Hepatocyte (in vitro differentiated cells): ENCODE measurements at places on chromosomes 11 and 22. TPM values are rescaled to one million over a fixed set of nuclear protein-coding genes. Genes with fewer than 3 reads are reported as not detected.

Gene MFRP
- total RNA-seq, result 0.08 TPM in 1 of 2 replicates, not detected in the other

- no peaks in the 10 kb centered on the region for H3K4me1 ChIP-seq
- no peak for DNase-seq
- no peak within 1 kb of the TSS for H3K27ac ChIP-seq
- H3K27me3 ChIP-seq, result no peaks in the 10 kb centered on the region
- H3K36me3 ChIP-seq, result no peaks in the 10 kb centered on the region
Measured at GRCh38 chr11:62242021-62242420, at the start of gene SCGB1D2. TSS of gene SCGB1D2 (plus strand) at chr11:62242239. CDS start at chr11:62242308, 69 bp downstream.

GRCh38 chr22:18997925-18998315 lies 61.8 kb upstream of the PRODH start:
- H3K4me1 ChIP-seq, result peaks cover 3% of the 10 kb centered on the region
- peaks cover 24% of the 10 kb centered on the region for H3K27me3 ChIP-seq
- no peaks in the 10 kb centered on the region for H3K36me3 ChIP-seq
- no peak overlapping the region for H3K4me3 ChIP-seq

- H3K36me3 ChIP-seq, result no peaks in the 10 kb centered on the region
- H3K27me3 ChIP-seq, result no peaks in the 10 kb centered on the region
Measured at GRCh38 chr11:117231842-117232091, at the start of gene PCSK7. TSS of gene PCSK7 (minus strand) at chr11:117232073. CDS start at chr11:117229844, 2,229 bp downstream.

Gene NLRX1
- total RNA-seq, result 12.5 and 13.3 TPM in 2 replicates

Gene PGA4
- 2.0 and 7.1 TPM in 2 replicates for total RNA-seq

DNA sequence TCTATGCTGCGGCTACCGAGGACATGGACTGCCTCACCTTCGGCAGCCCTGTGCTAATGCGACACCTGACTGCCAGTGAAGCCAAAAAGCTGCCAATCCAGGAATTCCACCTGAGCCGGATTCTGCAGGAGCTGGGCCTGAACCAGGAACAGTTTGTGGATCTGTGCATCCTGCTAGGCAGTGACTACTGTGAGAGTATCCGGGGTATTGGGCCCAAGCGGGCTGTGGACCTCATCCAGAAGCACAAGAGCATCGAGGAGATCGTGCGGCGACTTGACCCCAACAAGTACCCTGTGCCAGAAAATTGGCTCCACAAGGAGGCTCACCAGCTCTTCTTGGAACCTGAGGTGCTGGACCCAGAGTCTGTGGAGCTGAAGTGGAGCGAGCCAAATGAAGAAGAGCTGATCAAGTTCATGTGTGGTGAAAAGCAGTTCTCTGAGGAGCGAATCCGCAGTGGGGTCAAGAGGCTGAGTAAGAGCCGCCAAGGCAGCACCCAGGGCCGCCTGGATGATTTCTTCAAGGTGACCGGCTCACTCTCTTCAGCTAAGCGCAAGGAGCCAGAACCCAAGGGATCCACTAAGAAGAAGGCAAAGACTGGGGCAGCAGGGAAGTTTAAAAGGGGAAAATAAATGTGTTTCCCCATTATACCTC lies 3.3 kb downstream of the FEN1 start:
- no peaks in the 10 kb centered on the region for H3K36me3 ChIP-seq
- H3K4me1 ChIP-seq, result peaks cover 14% of the 10 kb centered on the region
- no peaks in the 10 kb centered on the region for H3K27me3 ChIP-seq
- no peak for DNase-seq
- H3K4me3 ChIP-seq, result no peak overlapping the region
- no peak overlapping the region for H3K27ac ChIP-seq

Gene SYT9
- 0.84 and 1.3 TPM in 2 replicates for total RNA-seq

DNA sequence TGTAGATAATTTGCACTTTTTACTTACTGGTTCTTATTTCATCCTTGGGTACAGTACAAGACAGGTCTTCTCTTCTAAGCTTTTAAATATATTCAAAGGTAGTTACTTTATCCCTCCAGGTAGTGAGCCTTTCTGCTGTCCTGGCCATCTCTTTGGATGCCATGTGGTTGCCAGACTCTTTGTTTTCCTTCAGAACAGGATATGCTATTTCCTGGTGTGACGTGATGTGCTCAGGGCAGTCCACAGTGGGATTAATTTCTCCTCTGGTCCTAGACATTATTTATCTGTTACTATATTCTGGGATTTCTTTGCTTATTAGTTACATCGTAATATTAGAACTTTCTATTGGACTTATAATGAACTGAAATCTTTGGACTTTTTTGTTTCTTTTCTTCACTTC lies 63.7 kb downstream of the PPP6R3 start:
- H3K4me3 ChIP-seq, result no peak overlapping the region
- DNase-seq, result no peak
- peak overlapping the region; percentile 1 for H3K27ac ChIP-seq
- peaks cover 19% of the 10 kb centered on the region for H3K4me1 ChIP-seq

- no peak overlapping the region for H3K27ac ChIP-seq
- H3K4me3 ChIP-seq, result no peak overlapping the region
- peaks cover 2% of the 10 kb centered on the region for H3K36me3 ChIP-seq
- H3K4me1 ChIP-seq, result no peaks in the 10 kb centered on the region
- no peak for DNase-seq
Measured at GRCh38 chr22:17692841-17693240, 54.3 kb downstream of the BCL2L13 start.

GRCh38 chr11:123173856-123174186 lies 21.2 kb downstream of the CLMP start:
- peak overlapping the region; percentile 57 for H3K27ac ChIP-seq
- H3K4me1 ChIP-seq, result peaks cover 12% of the 10 kb centered on the region
- H3K36me3 ChIP-seq, result no peaks in the 10 kb centered on the region
- no peak overlapping the region for H3K4me3 ChIP-seq

GRCh38 chr11:121091492-121092152 lies 9.4 kb upstream of the TECTA start:
- no peaks in the 10 kb centered on the region for H3K4me1 ChIP-seq
- H3K4me3 ChIP-seq, result no peak overlapping the region
- H3K27me3 ChIP-seq, result no peaks in the 10 kb centered on the region

Gene TIGD3
- 1.7 and 1.8 TPM in 2 replicates for total RNA-seq
